ENCODE measurements at places on chromosomes 13 and 19. TPM values are rescaled to one million over a fixed set of nuclear protein-coding genes. Genes with fewer than 3 reads are reported as not detected.

- no peak for DNase-seq
Measured at GRCh38 chr13:78187781-78188180, 269.1 kb upstream of the EDNRB start.

DNA sequence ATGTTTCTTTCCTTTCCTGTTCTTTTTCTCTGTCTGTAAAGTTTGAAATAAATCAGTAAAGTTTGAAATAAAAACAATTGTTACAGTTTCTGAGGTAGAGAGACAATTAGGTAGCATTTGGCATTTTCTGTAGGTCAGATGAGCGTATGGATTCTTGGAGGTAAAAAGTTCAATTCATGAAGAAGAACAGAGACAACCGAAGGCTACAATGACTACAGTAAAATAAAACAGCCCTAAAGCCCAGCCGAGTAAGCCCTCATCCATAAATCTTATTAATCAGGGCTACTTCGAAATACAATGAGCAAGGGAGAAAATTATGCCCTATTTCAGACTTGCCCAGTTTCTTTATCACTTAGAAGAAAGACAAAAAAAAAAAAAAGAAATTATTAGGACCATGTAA lies 941.9 kb upstream of the SLC10A2 start:
- DNase-seq: no peak

- DNase-seq: no peak
Measured at GRCh38 chr19:3056417-3057088, 5.7 kb downstream of the TLE5 start.

Gene SLC17A7
- total RNA-seq: 0.43 TPM

Gene ZNF547
- total RNA-seq: 3.8 TPM

All from activated CD4-positive, alpha-beta memory T cell treated with anti-CD3 and anti-CD28 coated beads, Interleukin-2, amount 10 ng/mL, durations not matched to agents 7 days and 5 days (primary cell).